Bronchial epithelial cell (primary cell): ENCODE measurements at places on chromosomes 4 and X. TPM values are rescaled to one million over a fixed set of nuclear protein-coding genes. Genes with fewer than 3 reads are reported as not detected.

Gene ANK2
- 2.6 and 5.8 TPM in 2 replicates for total RNA-seq

Gene HTT
- total RNA-seq: 24.0 and 28.4 TPM in 2 replicates

Gene PDHA2
- total RNA-seq: not detected in 2 replicates

Gene GPRIN3
- not detected in 2 replicates for total RNA-seq
